Stimulated activated effector memory CD8-positive, alpha-beta T cell treated with anti-CD3 and anti-CD28 coated beads, Interleukin-12 subunit alpha, Interleukin-12 subunit beta, amount 100 ng/mL, for 72 hours (primary cell): ENCODE measurements at places on chromosomes 3 and 15.
A peak's percentile ranks its signal among the peaks of the same experiment; 100 is the strongest.

DNA sequence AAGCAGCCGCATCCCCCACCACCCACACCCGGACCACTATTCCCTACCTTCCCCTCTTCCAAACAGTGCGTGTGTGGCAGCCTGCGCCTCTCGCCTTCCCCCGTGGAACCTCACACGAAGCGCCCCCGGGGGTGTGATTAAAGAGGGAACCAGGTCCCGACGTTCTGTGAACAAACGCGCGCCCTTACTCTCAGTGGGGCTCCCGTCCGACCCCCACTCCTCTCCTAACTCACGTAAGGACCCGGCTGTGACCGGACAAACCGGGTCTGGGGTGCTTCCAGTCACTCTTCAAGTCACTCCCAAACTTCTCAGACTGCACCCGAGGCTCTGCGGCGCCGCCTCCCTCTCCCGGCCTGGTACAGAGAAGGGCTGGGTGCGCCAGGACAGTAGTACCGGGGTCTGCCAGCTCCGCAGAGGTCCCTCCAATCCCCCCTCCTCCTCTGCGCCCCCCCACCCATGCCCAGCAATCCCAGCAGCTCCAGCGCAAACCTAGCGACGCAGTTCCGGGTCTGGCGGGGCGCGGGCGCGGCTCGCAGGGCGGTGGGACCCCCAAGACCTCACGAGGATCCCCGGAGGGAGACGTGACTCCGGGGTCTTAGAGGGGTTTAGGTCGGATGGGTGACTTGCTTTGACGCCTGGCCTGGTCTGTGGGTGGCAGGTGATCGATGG lies 574 bp downstream of the DUOXA1 start:
- no peak for DNase-seq

- DNase-seq: no peak
These were observed 934.3 kb downstream of the NTRK3 start for GRCh38 chr15:87322265-87322664.

- DNase-seq: no peak
These were observed 42.0 kb upstream of the ATP10A start for GRCh38 chr15:25905140-25905539.

- no peak for DNase-seq
These were observed 15.3 kb downstream of the FOXP1 start for GRCh38 chr3:71568207-71568606.

GRCh38 chr3:16386561-16386960 lies 121.5 kb downstream of the OXNAD1 start:
- no peak for DNase-seq

- DNase-seq: no peak
These were observed 20.3 kb downstream of the ACAA1 start for GRCh38 chr3:38116471-38117162.

DNA sequence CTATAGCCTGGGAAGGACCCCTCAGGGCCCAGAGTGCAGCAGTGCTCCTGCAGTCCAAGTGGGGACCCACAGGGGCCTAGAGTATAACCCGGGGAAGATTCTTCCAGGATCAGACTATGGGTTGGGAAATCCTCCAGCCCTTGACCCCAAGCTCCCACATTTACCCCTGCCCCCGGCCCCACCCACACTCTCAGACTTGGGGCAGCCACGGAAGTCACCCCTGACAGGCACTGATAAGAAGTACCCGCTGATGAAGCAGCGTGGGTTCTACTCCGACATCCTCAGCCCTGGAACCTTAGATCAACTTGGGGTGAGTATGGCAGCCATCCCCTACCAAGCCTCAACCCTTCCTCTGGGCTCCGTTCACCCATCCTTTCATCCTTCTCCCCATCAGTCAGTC lies 6.3 kb downstream of the DNAH1 start:
- no peak for DNase-seq

GRCh38 chr3:197183582-197183981 lies 114.8 kb downstream of the DLG1 start:
- no peak for DNase-seq

DNA sequence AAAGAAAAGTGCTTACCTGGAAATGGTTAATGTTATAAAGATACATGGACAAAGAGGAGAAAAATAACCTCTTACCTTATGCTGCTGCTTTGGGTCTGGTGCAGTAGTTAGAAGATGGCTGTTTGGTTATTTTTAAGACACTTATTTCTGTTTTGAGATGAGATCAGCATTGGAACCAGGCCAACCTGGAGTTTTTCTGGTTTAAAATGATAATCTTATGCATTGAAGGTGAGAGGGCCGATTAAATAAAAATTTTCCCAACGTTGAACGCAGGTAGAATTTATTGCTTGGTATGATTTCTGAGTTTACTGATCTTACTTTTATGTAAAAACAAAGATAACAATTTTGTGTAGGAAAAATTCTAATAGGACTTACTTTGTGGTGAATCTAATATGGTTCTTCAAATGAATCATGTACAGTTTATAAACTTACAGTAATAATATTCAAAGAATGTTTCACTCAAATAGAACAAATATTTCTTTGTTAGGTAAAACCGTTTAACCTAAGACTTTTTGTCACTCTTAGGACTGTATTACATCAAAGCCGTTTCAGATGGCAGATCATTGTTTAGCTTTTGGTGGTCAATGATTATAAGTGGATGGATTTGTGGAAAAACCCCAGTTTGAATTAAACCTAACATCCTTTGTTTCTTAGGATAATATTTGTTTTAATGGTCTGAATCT lies 14.9 kb downstream of the UBE2E2 start:
- DNase-seq: no peak

DNA sequence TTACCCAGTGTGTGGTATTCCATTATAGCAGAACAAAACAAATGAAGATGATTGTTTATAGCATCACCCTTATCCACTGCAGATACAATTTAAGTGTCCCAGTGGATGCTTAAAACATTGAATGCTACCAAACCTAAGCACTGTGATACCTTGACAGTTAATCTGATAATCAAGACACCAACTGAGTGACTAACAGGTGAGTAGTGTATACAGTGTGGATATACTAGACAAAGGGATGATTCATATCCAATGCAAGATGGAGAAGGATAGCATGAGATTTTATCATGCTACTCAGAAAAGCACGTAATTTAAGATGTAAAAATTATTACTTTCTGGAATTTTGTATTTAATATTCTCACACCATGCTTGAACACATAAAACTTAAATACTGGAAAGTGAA lies 1449.0 kb downstream of the OTOL1 start:
- DNase-seq: no peak

DNA sequence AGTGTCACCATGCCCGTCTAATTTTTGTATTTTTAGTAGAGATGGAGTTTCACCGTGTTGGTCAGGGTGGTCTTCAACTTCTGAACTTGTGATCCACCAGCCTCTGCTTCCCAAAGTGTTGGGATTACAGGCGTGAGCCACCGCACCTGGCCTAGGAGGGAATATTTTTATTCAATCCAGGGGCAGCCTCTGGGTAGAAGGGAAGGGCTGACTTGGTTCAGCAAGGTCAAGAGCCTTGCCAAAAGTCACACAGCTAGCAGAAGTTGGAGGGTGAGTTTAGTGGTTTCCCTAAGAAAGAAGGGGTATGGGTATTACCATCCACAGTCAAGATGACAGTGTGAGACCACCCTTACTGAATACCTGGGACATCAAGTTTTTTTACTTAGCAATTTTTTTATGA lies 4.9 kb upstream of the AEN start:
- DNase-seq: peak; percentile 26

GRCh38 chr15:60208709-60209108 lies 189.1 kb downstream of the ANXA2 start:
- DNase-seq: no peak

DNA sequence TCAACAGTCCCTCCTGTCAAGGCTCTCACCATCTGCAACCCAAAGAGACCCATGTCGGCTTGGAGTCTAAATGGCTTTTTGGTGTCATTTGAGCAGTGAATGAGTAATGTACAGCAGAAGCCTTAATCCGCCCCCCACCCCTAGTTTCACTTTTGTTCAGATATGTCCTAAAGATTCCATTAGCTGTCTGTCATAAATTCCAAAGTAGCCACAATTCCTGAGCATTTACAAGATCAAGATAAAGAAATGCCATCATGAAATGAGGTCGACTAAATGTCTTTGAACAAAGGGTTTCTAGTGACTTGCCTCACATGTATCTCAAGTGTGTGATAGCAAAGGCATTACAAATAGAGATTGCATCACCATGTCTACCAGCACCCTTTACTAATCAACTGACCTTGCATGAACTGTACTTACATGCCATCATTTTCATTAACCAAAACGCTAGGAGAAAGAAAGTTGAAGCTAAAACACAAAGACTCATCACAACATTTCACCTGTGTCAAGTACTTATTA lies 123.8 kb upstream of the PHLDB2 start:
- no peak for DNase-seq

DNA sequence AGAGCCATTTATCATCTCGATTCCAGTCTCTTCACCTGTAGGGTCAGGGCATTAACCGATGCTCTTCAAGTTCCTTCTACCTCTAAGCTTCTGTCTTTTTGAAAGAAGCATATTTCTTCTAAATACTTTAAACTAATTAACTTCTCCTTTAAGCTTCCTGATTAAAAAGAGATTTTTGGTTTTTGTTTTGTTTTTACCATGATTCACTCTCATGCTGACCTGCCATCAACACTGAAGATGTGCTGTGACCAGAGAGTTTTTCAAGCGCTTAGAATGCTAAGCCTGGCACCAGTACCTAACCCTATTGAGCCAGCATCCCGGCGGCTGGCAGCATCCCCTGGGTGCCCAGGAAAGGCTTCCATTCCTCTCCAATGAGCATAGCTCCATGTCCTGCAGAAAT lies 89.3 kb downstream of the FOXP1 start:
- DNase-seq: no peak

DNA sequence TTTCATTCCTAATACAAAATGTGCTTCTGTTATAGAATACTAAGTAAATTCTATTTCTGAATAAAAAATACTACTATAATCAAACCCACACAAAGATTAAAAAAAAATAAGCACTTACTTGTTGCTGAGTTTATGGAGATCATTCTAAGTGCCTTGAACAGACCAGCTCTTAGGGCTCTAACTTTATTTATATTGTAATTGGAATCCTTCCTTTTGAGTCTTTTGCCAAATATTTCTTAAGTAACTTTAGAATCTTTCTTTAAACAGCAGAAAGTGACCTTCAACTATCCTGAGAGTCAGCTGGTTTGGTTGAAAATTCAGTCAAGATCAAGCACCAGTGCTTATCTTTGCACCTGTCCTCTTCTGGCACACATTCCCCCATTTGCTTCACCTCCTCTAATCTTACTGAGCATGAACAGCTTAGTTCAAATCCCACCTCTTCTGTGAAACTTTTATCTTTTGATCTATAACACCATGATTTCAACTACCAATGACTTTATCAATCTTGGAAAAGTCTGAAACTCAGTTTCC lies 149.3 kb downstream of the VPS13C start:
- DNase-seq: no peak

DNA sequence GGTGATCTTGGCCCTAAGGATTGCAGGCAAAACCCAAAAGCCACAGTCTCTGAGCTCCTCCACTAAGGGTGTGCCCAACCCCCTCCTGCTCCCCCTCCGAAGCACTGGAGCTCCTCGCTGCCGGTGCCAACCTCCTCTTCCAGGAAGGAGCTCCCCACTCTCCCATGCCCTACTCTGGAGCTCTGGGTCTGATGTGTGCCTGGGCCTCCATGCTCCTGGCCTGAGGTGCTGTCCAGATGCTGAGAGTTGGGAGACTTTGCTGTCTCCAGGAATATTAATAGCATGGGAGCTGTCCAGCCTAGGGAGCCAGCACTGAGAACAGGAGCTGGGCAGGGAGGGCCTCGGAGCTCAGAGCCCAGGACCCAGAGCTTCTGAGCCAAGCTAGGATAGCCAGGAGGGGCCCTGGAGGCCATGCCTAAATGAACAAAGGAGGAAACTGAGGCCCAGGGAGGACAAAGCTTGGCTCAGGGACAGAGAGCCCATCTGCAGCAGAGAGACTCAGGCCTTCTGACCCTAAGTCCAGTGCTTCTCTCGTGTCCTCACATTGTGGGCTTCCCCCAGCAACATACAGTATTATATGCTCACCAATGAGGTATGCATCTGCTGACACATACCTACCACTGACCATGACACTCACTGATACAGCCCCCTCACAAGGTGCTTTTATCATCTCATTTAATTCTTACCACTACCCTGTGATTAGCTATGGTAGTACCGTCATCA lies 36.9 kb upstream of the HERC1 start:
- DNase-seq: no peak

DNA sequence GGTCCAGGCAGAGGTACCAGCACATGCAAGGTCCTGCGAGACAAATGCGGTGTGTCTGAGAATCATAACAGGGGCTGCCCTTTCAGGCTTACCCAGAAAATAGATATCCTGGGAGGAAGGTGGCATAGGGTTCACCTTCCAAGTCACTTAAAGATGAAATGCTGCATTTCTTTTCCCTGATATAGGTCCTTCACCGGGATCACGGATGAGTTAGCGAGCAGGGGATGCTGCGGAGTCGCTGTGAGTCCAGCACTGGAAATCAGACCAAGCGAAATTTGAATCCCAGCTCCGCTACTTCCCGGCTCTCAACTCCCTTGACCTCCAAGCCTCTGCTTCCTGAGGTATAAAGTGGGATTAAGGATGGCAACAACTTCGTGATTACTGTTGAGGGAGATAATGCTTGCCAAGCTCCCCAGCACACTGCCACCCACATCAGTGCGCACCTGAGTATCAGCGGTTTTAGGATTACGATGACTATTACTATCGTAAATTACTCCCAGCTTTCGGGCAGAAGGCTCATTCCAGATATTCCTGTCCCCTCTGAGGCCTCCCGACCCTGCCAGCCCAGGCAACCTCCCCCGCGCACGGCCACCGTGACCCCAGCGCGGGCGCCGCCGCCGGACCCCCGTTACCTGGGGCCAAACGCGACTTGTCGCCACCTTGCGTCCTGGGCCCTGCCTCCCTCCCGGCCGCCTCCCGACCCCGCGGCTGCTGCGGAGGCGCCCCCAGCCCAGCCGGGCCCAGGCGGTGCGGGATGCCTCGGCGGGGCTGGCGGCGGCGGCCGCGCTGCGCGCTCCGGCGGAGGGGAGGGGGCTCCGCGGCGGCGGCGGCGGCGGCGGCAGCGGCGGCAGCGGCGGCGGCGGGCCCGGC lies 589 bp upstream of the GPR27 start:
- DNase-seq: no peak

- DNase-seq: no peak
These were observed 403.6 kb upstream of the C2CD4B start for GRCh38 chr15:62568702-62569101.

DNA sequence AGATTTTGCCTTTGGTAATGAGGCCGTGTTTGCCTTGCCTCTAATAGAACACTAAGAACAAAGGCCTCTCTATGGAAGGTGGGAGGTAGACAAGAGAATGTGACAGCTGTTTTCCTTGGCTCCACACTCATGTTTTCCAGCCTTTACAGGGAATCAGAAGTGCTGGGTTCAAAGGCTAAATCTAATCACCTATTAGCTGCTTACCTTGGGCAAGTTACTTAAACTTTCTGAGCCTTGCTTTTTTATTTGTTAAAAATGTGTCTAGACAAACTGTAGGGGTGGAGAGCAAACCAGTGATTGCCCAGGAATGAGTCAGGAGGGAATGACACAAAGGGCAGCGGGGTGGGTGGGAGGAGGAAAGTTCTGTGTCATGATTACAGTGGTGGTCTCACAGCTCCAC lies 179.0 kb downstream of the P3H2 start:
- DNase-seq: no peak

- no peak for DNase-seq
These were observed 51.4 kb upstream of the THBS1 start for GRCh38 chr15:39529457-39529856.

- no peak for DNase-seq
These were observed 73.6 kb downstream of the ITGB5 start for GRCh38 chr3:124813541-124813940.

- DNase-seq: no peak
These were observed 462.7 kb downstream of the PLOD2 start for GRCh38 chr3:145698250-145698649.

- no peak for DNase-seq
These were observed 211.3 kb downstream of the TBC1D2B start for GRCh38 chr15:77866186-77866585.
